ENCODE measurements at places on chromosomes 13 and 19.

DNA sequence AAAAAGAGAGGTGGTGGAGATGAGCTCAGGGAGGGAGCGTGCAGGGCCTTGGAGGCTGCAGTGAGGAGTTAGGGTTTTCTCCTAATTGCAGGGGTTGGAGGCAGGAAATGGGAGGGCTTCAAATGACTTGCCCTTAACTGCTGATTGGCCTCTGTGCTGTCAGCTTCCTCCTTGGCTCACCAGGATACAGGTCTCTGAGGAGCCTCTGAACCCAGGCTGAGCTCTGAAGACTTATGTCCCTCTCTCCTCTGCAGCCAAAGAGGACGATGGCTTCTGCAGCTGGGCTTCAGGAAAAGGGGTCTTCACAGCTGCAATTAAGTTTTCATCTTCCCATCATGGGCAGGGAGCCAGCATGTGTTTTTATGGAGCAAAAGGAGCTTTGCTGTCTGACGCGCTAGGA lies 6.7 kb upstream of the RANBP3 start:
- DNase-seq = no peak

DNA sequence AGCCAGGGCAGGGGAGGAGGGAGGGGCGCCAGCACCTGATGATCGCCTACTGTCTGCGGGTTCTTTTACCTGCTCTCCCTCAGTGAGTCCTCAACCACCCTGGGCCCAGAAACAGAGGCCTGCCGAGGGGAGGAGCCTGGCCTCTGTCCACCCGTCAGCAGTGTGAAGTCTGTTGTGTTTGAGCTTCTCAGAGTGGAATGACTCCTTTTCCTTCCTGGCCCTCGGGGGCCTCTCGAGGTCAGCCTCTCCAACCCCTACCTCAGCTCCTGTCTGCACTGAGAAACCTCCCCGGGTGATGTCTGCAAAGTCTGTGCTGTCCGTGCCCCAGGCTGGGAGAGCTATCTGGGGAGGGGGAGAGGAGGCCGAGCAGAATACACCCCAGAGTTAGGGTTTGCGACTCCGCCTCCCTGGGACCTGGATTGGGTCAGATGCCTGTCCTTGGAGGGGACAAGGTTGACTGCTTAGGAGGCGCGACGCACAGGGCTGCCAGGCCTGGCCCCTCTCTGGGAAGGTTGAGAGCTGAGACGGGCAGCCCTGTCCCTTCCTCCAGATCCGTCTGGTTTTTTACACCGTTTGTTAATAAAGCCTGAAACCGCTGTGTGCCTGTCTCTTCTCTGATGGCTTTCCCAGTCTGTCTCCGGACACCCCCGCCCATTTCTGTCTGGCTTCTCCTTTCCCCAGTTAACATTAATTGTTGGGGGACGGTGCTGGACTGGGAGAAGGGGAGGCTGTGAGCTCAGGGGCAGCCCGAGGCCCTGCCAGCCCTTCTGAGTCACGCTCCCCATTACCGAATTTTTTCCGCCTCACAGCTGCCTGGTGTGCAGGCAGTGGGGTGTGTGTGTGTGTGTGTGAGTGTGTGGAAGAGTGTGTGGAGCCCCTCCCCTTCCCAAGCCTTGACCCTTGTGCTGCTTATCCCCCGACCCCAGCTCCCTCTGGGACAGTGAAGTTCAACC lies 989 bp upstream of the SSC5D start:
- DNase-seq = peak; percentile 97

DNA sequence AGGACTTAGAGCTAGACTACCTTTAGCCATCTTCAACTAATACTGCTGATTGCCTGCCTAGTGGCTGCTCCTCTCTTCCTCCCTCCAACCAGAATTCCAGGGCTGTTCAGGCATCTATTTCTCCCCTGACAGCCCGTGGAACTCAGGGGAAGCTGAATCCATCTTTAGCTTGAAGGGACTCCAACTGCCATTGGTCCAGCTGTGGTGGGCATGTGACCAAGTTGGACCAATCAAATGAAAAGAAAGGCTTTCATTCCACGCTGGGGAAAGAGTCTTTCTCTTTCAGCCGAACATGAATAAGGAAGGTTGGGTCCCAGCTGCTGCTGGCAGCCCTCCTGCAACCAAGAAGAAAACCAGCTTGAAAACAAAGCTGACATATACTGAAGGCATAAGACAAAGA lies 168.5 kb upstream of the OBI1 start:
- no peak for DNase-seq

DNA sequence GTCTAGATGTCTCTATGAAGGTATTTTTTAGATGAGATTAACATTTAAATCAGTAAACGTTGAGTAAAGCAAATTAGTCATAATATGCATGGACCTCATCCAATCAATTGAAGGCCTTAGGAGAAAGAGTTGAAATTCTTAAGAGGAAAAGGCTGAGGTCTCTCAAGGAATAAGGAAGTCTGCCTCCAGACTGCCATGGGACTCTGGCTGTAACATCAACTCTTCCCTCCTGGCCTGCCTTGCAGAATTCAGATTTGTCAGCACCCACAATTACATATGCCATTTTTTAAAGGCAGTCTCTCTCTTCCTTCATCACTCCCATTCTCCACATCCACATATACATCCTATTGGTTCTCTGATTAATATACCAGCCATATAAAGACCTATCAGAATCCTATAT lies 28.8 kb upstream of the INTS6 start:
- no peak for DNase-seq

DNA sequence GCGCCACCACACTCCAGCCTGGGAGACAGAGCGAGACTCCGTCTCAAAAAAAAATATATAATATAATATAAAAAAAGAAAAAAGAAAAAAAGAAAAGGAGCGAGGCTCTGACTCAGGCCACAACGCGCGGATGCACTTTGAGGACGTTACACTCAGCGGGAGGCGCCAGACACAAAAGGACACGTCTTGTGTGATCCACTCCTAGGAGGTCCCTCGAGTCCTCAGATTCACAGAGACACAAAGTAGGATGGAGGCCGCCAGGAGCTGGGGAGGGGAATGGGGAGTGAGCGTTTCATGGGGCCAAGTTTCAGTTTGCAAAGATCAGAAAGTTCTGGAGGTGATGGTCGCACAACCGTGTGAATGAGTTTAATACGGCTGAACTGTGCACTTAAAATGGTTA lies 8.5 kb upstream of the ABHD17A start:
- no peak for DNase-seq

- no peak for DNase-seq
These were observed 9.4 kb downstream of the SAFB2 start for GRCh38 chr19:5612891-5613865.
